ENCODE measurements at places on chromosomes 16 and 17.
A peak's percentile ranks its signal among the peaks of the same experiment; 100 is the strongest.

- DNase-seq, result no peak
Measured at GRCh38 chr17:11330006-11330405, 89.0 kb downstream of the SHISA6 start.

DNA sequence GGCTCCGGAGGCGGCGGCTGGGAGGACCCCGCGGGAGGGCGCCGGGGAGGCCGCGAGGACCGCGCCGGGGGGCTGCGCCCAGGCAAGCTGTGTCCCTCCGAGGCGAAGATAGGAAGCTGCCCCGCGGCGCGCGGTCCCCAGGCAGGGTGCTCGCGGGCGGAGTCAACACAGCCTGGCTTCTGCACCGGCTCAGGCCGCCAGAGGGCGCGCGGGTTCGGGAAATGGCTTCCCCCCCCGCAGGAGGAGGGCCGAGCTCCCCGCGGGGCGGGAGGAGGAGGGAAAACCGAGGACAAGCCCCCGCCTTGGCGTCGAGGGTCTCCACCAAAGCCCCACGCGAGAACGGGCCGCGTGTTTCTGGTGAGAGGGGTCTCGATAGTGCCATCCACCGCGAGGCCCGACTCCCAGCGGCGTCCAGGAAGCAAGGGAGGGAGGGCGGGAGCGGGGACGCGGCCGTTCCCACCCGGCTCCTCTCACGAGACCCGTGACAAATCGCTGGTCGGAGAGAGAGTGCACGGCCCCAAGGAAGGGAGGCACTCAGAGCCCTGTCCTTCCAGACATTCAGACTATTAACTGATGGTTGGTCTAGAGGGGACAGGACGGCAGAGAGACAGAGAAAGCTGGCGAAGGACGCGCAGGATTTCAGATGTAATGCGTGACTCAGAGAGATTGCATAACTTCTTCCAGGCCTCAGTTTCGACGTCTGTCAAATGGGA lies 64.4 kb upstream of the DNAJA2 start:
- peak; percentile 95 for DNase-seq

GRCh38 chr17:78214706-78215061 lies 631 bp downstream of the BIRC5 start:
- DNase-seq, result no peak

DNA sequence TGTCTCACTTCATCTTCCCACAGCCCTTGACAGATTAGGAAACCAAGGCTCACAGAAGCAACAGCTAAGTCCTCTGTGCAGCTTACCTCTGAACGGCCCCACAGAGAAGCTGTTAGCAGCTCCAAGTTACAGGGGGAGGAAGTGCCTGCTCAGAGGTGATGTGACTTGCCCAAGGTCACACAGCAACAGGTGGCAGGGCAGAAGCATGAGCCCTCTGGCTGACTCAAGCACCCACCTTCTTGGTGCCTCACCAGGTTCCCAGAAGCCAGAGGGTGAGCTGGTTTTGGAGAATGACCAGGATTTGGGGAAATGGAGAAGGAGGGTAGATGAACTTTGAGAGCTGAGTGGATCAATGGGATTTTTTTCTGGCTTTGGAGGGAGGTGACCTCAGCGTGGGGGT lies 14.0 kb upstream of the RAI1 start:
- no peak for DNase-seq

GRCh38 chr17:68776451-68776850 lies 175.3 kb upstream of the FAM20A start:
- no peak for DNase-seq

DNA sequence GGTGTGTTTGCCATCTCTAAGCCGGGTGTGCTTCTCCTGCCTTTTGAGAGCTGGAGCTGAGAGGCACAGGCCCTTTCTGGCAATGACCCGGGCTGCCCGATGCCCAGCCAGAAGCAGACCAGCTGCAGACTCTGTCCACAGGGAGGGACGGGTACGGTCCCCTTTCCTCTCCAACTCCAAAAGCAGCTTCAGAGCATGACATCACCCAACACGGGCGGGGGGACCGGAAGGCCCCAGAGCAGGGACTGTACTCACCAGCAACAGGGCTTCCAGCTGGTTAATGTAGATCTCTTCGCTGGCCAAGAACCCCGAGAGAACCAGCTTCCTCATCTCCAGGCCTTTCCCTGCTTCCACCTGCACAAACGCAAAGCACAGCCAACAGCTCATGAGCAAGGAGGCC lies 79.4 kb downstream of the ABR start:
- no peak for DNase-seq

- DNase-seq, result no peak
Measured at GRCh38 chr16:28179354-28179753, 32.4 kb downstream of the XPO6 start.

DNA sequence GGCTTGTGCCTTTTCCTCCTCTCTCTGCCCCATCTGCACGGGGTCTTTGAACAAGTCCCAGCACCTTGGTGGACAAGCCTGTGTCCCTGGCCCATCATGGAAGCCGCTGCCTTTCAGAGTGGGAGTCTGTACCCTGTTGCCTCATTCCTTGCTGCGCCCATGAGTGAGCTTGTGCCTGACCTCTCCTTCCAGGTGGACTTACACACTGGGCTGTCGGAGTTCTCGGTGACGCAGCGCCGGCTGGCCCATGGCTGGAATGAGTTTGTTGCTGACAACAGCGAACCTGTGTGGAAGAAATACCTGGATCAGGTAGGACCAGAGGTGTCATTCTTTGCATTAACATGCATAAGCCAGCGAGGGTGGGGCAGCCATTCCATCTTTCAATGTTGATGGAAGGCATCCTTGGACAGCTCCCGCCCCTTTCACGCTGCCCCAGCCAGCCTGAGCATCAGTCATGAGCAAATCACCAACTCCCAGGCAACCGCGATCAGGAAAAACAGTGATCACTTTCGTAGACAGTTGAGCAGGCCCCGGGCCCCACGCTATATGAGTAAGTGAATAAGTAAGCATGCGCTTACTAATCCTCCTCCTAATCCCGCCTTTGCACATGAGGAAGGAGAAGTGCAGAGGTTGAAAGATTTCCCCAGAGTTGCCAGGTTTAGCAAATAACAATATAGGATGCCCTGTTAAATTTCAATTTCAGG lies 36.8 kb downstream of the ATP2C2 start:
- no peak for DNase-seq

DNA sequence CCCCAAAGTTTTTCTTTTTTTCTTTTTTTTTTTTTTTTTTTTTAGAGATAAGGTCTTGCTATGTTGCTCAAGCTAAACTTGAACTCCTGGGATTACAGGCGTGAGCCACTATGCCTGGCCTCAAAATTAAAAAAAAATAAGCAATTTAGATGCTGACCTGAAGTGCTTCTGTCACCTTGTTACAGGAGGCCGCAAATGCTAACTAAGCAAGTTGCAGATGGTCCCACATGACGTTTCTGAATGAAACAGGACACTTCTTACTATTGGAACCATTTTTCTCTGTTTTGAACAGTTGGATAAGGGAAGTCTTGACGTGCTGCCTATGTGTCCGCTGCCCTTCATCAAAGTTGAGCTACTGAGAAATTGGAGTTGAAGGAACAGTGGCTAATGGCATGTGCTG lies 8.8 kb downstream of the ANKRD40CL start:
- DNase-seq, result no peak

DNA sequence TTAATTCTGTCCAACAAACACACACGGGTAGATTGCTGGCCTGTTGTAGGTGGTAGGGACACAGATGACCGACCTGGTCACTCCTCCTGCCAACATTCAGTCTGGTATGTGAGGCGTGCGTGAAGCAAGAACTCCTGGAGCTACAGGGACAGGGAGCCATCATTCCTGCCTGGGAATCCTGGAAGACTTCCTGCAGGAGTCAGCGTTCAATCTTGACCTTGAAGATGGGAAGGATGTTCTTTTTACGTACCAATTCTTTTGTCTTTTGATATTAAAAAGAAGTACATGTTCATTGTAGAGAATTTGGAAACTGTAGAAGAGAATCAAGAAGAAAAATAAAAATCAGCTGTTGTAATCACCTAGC lies 3.5 kb upstream of the ADGRG3 start:
- DNase-seq, result no peak

DNA sequence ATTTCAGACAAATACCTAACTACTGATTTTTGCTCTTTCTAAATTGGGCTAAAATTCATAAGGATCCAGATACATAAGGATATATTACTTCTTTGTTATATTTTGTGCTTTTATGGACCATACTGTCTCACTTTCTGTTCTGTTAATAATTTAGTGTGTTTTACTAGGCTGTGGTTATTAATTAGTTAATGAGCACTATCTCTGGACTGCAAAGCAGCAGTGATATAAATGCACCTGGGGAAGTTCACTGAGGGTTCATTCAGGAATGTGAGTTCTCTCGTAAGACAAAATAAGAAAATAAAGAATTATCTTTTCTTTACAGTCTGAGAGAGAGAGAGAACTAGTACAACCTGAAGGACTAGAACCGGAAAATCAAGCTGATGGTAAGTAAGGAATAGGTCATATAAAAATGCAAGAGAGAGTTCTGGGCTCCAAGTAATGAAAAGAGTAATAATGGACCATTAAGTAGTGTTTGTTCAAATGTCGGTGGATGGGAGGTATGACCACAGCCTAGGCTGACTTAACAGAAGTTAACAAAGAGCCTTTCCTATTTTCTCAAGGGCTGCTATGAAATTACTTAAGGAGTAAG lies 55.6 kb downstream of the IKZF3 start:
- DNase-seq, result no peak

GRCh38 chr16:1037394-1038257 lies 34.9 kb upstream of the SSTR5 start:
- DNase-seq, result no peak

GRCh38 chr16:82059983-82060421 lies 24.9 kb downstream of the HSD17B2 start:
- DNase-seq, result no peak

DNA sequence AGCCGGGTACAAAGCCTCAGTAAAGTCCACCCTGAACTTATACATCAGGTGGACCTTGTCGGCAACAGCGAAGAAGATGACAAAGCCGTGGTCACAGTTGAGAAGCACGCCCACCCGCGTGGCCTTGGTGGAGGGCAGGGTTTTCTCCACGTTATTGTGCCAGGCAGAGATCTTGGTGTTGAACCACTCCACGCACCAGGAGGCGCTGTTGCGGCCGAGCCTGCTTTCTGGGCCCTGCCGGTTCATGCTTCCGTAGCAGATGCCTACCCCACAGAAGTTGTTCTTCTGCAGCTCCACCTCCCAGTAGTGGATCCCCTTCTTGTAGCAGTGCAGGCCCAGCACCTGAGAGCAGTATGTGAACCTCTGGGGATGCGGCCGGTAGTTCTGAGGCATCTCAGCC lies 22.1 kb downstream of the TRIM25 start:
- no peak for DNase-seq

- peak; percentile 87 for DNase-seq
Measured at GRCh38 chr17:63931981-63932561, at the start of gene CD79B. Gene CD79B, minus strand, starts transcription at chr17:63932331. Its CDS starts 70 bp downstream, at chr17:63932261.

GRCh38 chr17:7445619-7445968 lies 733 bp downstream of the CHRNB1 start:
- DNase-seq, result peak; percentile 66

- no peak for DNase-seq
Measured at GRCh38 chr16:75258807-75259141, 7.3 kb upstream of the BCAR1 start.

All from GM20000 (cell line).